Activated CD4-positive, CD25-positive, alpha-beta regulatory T cell (primary cell): ENCODE measurements at places on chromosomes 6 and 20.

- no peak for DNase-seq
Observed at GRCh38 chr20:21967481-21967880, 262.0 kb downstream of the PAX1 start.

- no peak for DNase-seq
Observed at GRCh38 chr6:22888163-22888752, 318.9 kb downstream of the HDGFL1 start.

DNA sequence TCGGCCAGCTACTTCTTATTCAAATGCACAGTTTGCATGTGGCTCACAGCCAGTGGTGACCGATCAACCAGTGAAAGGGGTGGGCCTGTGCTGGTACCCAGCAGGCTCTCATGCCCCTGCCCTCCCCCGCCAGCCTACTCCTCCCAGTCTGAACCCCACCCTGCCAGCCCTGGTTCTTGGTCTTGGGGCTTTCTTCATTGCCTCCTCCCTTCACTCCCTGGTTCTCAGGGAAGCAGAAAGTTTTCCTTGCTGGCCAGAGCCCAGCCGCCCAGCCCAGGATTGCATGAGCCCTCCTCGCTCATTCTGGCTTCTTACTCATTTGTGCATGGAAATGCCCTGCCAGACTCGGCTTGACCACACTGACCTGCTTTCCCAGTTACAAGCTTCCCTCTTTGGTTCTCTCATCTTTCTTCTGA, 40.8 kb downstream of the KCNK17 start:
- DNase-seq: no peak

GRCh38 chr6:134636186-134636799, 313.6 kb downstream of the ALDH8A1 start:
- DNase-seq: peak; percentile 9

GRCh38 chr6:85124472-85125354, 325.2 kb upstream of the NT5E start:
- DNase-seq: no peak

DNA sequence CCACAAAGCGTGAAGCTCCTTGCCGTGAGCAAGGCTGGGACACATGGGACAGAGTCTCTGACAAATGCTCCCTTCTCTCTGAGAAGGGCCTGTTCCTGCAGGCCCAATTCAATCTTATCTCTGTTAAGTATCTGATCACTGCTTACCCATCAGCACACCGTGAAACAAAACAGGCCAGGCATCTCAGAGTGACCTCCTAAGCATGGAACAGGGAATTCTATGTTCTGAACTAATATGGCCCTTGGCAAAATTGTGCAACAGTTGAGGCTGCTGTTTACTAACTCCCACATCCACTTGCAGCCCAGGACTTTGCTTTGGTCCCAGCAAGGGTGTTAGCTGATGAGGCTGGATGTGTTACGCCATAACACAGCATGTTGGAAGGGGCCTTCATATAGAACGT, 79.2 kb downstream of the GCLC start:
- DNase-seq: no peak

DNA sequence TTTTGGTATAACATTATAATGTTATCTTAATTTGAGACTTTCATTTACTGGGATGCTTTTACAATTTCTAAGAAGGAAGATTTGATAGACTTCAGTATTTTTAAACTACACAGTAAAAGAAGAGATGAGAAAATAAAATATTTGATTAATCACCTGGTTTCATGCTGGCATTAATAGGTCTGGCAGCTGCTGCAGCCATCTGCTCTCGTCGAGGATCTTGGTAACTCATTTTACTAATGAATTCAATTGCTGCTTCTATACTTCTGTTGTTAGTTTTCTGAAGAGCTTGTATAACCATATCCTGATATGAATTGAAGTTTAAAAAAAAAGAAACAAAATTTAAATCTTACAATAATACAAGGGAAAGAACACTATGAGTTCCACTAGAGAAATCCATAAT, 23.0 kb downstream of the LATS1 start:
- DNase-seq: no peak

DNA sequence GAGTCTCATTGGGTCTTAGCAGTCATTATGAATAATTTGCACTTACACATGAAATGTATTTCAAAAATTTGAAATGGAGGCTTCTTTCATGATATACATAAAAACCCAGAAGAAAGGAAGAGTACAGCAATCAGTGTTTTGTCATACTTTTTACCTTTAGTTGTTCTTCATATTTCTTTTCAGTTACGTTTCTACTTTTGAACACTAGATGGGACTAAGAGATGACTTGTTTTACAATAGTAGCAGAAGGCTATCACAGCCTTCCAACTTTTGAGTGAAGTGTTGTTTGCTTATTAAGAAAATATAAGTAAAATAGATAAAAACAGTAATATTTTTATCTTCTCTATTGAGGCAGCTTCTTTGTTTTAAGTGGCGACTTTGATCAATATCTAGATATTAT, 58.1 kb downstream of the L3MBTL3 start:
- no peak for DNase-seq

- no peak for DNase-seq
Observed at GRCh38 chr20:57911512-57912226, 201.9 kb upstream of the PMEPA1 start.

DNA sequence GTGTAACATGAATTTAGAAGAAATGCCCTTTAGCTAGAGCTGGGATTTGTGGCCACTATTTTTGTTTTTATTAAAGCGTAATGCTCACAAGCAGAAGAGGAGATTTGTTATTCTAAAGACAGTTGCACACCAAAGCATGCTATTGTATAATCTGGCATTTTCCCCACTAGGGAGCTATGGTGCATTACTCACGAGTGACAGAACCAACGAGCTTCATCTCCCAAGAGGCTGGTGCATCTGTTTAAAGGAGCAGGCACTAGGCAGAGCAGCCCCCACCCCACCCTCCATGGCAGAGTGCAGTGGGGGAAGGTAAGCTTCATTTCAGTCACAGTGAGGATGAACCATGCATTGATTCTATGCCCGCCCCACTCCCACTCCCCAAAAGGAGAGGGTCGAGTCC, 287.3 kb upstream of the TSHZ2 start:
- no peak for DNase-seq

GRCh38 chr6:11975353-11975977, 36.6 kb upstream of the HIVEP1 start:
- DNase-seq: no peak

- DNase-seq: no peak
Observed at GRCh38 chr20:61730631-61731362, 334.9 kb downstream of the TAF4 start.

DNA sequence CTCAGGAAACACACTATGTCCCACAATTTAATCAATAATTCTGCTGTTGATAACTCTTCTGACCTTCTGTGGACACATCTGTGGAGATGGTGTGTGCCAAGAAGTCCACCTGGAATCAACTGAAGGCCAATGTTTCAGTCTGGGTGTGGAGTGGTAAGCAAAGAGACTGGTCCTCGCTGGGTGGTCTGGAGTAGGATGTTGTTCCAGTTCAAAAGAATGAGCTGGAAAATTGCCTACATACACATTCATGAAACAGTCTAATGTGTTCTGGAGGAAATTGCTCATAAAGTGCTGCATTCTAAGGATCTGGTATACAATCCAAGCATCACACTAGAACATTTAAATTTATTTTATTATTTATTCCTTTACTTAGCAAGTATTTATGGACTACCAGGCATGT, 33.9 kb upstream of the TBX18 start:
- DNase-seq: no peak

DNA sequence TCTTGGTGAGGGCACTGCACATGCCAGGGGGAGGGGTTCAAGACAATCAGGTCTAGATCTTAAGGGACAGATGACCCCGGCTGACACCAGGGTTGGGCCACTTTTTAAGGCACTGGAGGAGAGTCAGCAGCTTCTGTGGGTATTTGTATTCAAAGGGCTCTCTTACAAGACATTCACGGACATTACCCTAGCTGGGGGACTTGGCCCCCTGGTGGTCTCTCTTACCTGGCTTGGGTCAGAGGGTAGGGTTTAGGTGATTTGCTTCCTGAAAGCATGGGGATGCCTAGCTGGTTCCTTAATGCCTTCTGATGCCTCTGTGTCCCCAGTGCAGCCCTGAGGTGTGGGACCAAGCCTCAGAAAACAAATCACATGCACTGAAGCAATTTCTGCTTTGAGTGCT, 354.7 kb downstream of the CDC5L start:
- no peak for DNase-seq

DNA sequence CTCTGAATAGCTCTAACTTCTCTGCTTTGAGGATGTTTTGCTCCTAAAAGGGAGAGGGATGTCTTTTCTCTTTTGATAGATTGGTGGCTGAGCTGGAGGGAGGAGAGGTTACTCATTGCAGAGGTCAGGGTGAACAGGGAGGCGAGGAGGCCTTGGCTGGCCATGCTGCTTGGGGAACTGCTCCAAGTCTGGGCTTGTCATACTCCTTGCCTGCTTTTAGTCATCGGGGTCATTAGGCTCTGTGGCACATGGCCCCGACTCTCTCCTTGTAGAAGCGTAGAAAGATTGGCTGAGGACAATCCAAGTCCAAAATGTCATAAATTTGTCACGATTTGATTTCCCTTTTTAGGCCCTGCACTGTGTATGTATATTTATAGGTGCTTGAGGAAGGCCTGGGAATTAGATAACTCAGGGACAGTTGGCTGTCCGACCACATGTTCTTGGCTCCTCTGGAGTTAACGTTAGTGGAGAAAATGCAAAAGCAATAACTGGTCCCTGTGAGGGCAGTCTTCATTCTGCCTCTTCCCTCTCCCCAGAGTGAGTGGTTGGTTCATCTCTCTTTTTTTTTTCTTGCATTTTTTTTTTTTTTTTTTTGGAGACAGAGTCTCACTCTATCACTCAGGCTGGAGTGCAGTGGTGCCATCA, 160.1 kb downstream of the SCP2D1 start:
- no peak for DNase-seq

- DNase-seq: no peak
Observed at GRCh38 chr6:30889921-30890645, 5.8 kb downstream of the DDR1 start.

GRCh38 chr6:7431674-7432390, 42.2 kb downstream of the RIOK1 start:
- DNase-seq: no peak

DNA sequence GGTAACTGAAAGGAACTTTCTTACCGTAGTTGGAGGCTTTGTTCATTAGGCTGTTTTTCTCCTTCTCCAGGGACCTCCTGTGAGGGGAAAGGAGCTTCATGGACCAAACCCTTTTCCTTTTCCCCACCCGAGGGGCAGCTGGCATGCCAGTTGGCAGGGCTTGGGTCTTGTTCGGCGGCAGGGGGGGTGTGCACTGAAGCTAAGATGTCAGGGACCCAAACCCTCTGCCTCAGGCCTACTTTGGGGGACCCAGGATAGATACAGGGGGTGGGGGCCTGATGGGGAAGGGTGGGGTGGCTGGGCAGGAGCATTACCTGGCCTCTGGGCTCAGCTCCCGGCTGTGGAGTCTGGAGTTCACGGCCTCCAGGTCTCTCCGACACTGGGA, 14.9 kb downstream of the CCDC167 start:
- no peak for DNase-seq

- no peak for DNase-seq
Observed at GRCh38 chr6:152918991-152919390, 63.9 kb downstream of the FBXO5 start.

DNA sequence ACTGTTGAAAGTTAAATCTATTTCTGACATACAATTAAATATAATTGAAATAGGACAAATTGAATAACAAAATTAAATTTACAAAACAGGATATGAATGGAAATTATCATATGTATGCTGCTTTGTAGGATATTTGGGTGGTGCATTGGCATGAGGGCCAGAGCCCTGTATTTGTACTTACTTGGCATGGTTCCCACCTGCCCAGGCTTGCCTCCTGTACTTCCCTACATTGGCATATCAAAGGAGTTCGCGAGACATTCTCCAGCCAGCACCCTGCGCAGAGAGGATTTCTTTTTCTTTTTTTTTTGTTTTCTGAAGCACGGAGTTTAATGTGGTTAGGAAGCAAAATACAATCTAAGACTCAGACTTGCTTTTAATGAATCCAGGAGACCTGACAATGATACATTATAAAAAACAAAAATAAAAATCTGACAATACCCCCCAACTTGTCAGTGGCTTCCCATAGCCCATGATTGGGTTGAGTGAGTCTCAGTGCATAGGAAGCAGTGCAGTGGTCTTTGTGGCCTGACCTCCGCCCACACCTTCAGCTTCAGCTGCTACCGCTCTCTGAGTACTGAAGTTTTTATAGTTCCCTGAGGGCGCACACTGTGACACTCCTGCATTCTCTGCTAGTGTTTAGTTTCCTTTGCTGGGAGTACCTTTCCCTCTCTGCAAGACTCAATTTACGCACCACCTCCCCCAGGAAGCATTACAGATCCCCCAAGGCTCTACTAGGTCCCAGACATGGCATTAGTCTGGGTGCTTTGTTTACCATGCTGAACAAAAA, 440.8 kb downstream of the UTRN start:
- DNase-seq: no peak

GRCh38 chr20:63915471-63915870, 20.5 kb downstream of the DNAJC5 start:
- no peak for DNase-seq

GRCh38 chr20:14838663-14839628, 501.5 kb upstream of the FLRT3 start:
- no peak for DNase-seq

DNA sequence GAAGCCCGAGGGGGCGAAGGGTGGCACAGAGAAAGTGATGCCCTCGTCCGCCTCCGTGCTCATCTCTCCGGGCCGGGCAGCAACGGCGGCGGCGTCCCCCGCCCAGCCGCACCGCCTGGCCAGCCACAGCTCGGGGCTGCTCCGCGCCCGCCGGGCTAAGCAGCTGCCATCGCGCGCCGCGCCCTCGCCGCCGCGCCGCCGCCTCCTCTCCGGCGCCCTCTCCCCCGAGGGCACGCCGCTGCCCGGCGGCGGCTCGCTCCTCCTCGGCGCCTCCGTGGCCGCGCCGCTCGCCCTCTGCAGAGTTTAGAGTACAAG, 225 bp downstream of the MAP3K5 start:
- no peak for DNase-seq

GRCh38 chr6:7261032-7261841, 51.8 kb downstream of the SSR1 start:
- no peak for DNase-seq

- DNase-seq: no peak
Observed at GRCh38 chr20:53948383-53949318, 121.7 kb downstream of the BCAS1 start.

DNA sequence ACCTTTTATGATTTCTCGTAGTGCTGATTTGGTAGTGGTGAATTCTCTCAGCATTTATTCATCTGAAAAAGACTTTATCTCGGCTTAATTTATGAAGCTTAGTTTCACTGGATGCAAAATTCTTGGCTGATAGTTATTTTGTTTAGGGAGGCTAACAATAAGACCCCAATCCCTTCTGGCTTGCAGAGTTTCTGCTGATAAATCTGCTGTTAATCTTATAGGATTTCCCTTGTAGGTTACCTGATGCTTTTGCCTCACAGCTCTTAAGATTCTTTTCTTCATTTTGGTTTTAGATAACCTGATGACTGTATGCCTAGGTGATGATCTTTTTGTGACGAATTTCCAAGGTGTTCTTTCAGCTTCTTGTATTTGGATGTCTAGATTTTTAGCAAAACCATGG, 388.7 kb downstream of the UTRN start:
- no peak for DNase-seq
